Thoracic aorta (tissue), 2 donors: ENCODE measurements at places on chromosomes 16 and 17.

- no peak for DNase-seq
Observed at GRCh38 chr17:79026376-79027273, 2.7 kb downstream of the C1QTNF1 start.

DNA sequence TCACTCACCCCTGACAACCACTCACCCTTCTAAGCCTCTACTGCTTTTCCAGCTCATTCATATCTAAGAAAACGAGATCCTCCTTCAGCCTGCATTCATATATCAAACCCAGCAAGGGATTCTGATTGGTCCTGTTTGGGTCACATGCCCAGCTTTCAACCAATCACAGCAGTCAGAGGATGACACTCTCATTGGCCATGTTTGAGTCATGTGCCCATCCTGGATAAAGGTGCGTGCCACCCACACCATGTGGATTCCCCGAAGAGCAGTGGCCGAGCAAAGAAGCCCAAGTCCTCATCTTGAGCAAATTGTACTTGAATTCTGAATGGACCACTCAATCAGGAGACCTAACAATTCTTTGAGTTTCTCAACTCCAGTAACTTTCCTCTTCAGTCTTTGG, 45.0 kb downstream of the SCNN1G start:
- DNase-seq, result no peak

- DNase-seq, result no peak
Observed at GRCh38 chr16:58449768-58450167, 50.2 kb upstream of the NDRG4 start.

DNA sequence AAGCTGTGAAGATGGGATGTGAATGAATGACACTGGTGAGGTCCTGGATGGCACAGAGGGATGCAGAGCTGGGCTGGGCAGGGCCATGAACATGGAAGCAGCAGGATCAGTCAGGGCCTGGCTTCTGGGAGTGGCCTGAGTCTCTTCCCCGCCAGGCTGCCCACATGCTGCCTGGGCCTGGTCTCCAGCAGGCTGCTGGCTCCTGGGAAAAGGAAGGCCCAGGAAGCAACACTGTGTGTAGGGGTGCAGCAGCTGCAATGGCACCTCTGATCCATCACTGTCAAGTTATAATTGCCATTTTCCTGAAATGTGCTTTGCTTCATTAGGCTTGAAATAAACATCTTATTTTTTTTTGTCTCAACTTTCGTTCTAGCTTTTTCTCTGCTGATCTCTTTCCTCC, 260.2 kb upstream of the N4BP1 start:
- DNase-seq, result no peak

DNA sequence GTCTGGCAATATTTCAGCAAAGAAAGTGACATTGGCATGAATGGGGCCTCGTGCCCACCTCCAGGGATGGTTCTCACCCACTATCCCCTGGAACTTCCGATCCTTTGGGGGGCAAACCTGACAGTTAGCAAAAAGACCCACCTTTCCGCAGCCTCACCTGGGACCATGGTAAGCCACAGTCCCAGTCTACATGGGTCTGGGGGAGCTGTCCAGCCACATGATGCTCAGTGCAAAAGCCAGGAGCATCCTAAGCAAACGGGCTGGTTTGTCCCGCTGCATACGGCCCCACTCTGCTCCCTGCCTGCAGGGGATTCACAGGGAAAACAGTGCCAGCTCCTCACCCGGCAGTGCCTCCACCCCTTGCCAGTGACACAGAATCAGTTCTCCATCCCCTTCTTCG, 19.3 kb downstream of the AIPL1 start:
- no peak for DNase-seq
